ENCODE measurements at places on chromosomes 7 and 10.

- DNase-seq, result no peak
Observed at GRCh38 chr7:20954711-20955619, 168.3 kb upstream of the SP8 start.

DNA sequence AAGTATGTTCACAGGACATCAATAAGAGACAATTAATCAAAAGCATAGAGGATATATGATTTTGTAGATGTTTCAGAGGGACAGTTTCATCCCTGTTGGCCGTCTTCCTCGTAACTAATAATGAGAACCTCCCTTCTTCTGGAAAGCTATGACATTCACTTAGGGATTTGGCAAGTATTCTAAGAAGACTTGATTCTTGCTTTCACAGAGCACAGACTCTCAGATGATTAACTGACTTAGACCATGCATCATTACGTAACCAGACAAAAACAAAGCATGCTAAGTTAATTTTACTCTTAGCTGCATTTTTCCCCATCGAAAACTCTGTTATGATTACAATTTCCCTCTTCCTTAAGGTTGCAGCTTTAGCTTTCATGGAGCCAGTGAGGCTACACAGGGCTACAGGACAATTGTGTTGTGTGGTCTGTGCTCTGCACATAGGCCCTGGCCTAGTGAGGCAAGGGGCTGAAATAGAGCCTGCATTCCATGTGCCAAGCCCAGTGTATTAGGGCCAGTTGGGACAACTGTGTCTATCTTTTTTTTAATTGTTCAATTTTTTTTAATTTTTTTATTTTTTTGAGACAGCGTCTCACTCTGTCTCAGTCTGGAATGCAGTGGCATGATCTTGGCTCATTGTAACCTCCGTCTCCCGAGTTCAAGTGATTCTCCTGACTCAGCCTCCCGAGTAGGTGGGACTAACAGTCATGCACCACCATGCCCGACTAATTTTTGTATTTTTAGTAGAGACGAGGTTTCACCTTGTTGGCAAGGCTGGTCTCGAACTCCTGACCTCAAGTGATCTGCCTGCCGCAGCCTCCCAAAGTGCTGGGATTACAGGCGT, 105.3 kb downstream of the PLXDC2 start:
- DNase-seq, result no peak

GRCh38 chr10:126844406-126844805, 60.8 kb upstream of the DOCK1 start:
- DNase-seq, result no peak

DNA sequence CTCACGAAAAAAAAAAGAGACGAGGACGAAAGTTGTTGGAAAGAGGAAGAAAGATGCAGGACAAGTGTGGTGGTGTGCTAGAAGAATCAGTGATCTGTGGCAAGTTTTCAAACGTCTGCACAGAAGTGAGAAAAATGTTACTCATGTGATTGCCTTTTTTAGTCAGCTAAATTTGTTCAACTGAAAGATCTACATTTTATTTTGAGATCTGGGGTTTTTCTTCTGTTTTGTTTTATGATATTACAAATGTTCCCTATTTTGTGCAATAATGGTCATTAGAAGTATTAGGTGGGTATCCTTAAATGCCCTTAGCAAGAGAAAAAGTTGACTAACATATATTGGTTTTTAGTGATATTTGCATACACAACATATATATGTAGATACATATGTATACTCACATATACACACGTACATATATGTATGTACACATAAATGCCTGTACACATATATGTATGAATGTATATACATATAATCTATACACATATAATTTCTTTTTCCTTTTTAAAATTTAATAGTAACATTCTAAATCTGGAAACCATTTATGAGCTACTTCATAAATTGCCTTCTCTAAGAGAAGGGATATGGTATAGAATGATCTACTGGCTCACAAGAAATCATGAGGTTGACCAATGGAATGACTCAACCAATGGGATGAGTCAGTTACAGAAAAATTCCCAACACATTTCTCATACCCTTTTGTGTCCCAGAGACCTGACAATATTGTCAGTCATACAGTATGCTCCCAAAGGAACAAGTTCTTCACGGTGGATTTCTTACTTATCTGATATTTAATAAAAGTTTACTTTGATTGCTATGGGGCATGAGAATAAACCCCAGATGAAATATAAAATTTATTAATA, 38.4 kb downstream of the SLC39A12 start:
- no peak for DNase-seq

GRCh38 chr10:77043420-77043763, 594.2 kb downstream of the KCNMA1 start:
- DNase-seq, result no peak

Data from stimulated activated CD4-positive, alpha-beta T cell treated with anti-CD3 and anti-CD28 coated beads, Interleukin-2, amount 100 ng/mL, for 4 hours (primary cell).